ENCODE measurements at places on chromosomes 2 and 18.

DNA sequence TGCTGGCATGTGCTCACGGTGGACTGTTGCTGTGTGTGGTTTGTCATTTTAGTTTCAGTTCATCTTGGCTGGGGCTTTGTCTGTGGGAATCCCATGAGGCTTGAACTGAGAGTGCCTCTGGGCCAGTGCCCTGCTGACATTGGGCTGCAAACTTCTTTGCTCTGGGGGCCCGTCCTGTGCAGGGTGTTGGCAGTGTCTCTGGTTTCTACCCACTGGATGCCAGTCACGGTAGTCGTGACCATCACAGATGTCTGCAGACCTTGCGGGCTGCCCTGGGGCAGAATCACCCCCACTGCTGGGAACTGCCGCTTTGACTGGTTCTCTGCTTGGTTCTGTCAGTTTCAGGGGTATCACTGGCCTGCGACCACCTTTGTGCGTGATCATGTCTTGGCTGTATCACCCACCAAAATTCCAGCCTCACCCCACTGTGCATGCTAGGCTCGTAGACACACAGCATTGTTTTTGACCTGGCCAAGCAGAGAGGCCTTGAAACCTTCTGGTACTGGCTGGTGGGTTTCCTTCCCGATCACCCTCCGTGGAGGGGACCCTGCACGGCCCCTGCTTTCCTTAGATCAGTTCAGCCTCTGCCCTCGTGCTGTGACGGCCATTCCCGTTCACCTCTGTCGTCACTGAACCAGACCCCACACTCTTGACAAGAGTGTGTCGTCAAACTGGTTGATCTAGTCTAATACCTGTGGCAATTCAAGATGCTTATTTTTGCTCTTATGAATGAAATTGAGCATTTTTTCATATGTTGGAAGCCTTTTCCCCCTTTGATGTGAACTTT lies 57.6 kb downstream of the KCNG2 start:
- no peak for DNase-seq

DNA sequence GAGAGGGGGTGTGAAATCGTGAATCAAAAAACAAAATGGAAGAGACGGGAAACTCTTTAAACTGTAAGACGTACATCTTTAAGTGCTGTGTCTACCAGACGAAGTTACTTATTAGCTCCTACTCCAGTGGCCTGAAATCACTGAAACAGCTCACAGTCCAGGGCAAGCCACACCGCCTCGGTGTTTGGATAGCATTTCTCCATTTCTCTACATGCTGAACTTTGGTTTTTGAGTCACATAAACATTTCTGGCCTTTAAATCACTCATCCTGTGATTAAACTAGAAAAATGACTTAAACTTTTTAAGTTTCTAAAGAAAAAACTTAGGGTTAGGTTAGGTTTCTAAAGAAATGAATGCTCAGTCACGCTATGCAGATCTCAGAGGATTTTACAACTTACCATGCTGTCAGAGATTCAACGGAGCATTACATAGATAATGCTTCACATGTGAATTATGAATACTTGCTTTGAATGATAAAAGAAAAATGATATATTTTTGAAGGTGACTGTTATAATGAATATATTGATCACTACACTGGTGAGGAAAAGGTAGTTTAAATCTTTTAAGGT lies 138.4 kb downstream of the MBP start:
- DNase-seq, result no peak

DNA sequence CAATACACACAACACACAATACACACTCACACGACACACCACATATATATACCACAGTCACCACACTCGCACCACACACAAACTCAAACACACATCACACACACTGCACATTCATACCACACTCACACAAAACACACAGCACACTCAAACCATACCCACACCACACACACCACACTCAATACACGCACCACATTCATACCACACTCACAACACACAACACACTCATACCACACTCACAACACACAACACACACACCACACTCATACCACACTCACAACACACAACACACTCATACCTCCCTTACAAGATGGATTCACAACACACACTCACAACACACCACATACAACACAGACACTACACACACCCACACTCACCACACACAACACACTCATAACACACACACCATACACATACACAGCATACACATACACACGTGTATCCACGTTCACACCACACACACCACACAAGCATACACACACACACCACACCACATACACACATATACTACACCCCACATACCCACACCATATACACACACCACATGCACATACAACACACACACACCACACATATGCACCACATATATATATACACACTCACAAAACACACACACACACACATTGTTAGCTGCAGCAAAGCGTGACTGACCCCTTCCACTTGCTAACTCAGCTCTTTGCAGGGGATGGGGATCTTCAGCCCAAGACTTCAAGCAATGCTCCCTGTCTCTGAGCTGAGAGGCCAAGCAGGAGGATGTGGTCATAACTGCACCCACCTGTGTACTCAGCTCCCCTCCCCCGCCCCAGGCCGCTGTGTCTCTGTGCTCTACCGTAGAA lies 59.0 kb downstream of the SDC1 start:
- DNase-seq, result no peak

DNA sequence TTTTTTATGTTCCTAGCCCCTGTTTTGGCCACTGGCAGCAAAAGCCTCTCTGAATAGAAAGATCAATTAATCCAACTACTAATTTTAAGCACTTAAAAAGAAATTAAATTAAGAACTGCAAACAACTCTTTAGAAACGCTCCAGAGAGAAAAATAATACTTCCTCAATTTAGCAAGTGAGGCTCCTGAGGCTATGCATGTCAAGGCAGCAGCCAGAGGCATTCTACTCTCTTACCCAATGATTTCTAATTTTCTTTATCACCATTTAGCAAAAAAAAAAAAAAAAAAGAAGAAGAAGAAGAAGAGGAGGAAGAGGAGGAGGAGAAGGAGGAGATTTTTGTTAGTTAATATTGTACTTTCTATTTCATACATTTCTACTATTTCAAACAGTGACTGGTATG lies 68.5 kb downstream of the TMEM237 start:
- DNase-seq, result no peak

DNA sequence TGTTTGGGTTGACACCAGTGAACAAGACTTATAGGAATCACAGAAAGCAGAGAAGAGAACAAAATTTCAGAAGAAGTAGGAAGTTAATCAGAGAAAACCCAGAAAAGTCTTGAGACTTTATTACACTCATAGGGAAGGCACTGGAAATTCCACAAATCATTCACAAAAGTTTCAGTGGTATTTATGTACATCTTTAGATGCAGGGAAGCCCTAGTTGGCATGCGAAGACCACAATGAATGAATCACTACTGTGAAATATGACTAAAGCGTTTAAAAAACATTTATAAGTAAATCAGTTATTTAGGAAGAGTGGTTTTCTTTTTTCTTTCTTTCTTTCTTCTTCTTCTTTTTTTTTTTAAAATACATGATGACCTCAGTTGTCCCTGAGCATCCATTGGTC lies 105.1 kb downstream of the NUP35 start:
- no peak for DNase-seq

GRCh38 chr2:151206446-151206968 lies 55.2 kb downstream of the RBM43 start:
- no peak for DNase-seq

DNA sequence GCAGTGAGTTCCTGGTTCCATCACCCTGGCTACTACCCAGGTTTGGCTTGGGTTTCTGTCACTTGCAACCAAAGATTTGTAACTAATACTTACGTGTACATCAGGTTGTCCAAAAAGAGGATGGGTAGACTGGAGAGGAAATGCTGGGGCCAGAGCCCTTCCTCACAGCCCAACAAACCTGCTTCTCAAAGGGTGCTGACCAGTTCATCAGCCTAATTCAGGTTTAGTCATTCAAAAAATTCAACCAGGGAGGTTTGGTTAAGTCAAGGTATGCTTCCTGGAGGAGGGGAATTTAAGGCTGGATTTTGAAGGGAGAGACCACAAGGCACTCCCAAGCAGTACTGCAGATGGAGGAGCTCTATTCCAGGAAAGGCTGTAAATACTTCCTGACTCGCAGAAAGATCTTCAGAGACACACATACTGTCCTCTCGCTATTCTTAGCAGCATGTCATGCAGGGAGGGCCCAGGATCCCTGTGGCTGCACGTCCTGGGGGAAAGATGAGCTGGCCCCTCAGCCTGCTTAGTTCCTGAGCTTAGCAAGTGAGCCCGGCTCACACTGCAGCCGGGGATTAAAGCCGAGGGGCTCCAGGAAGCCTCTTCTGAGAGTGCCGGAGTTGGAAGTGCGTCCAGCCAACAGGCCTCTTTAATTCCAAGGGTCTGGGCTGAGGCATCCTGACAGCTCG lies 40.0 kb upstream of the BIN1 start:
- no peak for DNase-seq

DNA sequence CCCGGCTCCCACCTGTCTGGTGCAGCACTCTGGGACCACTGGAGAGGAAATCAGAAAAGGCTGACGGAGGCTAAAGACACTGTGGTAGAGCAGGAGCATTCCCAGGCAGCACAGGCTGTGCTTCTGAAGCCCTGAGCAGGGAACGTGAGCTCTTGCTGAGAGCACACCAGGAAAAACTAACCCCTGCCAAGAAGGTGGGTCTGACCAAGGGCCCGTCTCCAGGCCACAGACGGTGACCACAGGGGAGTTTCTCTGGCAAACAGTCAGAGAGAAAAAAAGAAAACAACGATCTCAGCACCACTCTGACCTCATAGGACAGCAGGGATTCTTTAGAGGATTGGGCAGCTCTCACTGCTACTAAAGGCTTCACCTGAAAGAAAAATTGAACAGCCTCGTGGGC lies 201.4 kb downstream of the AFF3 start:
- no peak for DNase-seq

GRCh38 chr2:3098231-3098630 lies 279.4 kb downstream of the EIPR1 start:
- DNase-seq, result no peak

GRCh38 chr2:696999-697627 lies 19.9 kb upstream of the TMEM18 start:
- no peak for DNase-seq

DNA sequence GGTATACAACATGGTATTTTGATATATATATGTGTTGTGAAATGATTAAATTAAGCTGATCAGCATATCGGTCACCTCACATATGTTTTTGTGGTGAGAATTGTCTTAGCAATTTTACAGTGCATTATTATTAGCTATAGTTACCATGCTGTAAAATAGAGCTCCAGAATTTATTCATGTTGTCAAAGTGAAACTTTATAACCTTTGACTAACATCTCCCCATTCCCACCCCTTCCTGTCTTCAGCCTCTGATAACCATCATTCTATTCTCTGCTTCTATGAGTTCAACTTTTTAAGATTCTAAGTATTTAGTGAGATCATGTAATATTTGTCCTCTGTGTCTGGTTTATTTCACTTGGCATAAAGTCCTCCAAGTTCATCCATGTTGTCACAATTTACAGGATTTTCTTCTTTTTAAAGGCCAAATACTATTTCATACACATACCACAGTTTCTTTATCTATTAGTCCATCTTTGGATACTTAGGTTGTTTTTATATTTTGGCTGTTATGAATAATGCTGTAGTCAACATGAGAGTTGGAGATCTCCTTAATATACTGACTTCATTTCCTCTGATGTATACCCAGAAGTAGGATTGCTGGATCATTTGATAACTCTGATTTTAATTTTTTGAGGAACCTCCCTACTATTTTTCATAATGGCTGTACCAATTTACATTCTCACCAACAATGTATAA lies 30.3 kb downstream of the NCOA1 start:
- no peak for DNase-seq

DNA sequence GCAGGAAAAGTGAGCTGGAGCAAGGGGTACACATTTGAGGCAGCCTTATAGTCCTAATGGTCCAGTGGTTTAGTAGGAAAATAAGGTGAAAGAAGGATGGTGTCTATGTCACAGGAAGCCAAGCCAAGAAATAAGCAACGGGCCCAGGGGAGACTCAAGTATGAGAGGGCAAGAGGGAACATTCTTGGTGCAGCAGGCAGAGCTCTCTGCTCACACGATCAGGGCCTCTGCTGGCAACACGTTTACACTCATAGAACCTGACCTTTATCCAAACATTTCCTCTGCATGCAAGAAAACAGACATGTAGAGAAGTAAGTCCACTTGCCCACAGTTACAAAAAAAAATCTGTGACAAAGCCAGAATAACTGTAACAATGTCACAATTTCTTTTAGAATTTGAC lies 32.6 kb upstream of the LRRC30 start:
- DNase-seq, result no peak

- no peak for DNase-seq
Observed at GRCh38 chr18:45059695-45060094, 379.0 kb downstream of the SETBP1 start.

DNA sequence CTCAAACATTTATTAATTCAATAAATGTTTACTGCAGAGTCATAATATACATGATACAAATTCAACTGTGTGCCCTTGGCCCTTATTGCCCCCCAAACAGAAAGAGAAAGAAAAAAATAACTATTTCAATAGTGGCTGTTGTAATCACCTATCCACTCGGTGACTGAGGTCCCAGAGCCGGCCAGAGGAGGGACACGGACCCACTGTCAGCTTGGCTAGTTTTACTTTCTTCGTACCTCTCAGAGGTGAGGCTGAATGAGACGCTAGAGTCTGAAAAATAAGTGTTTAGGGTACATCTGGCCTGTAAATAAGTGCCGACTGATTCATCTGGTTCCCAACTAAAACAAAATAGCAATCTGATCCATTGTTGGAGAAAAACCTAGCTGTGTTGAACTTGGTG lies 31.3 kb upstream of the FZD7 start:
- DNase-seq, result no peak

DNA sequence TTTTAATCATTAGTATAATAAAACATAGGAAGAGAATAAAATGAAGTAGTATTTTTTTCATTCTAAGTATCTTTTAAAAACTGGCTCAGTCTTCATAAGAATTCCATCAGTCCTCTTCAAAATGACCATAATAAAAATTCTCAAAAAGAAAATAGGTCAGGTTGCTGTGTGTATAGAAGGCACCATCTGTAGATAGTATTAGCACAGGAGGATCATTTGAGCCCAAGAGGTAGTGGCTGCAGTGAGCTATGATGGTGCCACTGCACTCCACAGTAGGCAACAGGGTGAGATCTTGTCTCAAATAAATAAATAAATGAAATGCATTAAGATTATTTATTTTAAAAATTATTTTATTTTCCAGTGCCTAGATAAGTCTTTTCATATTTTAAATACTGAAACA lies 475.8 kb downstream of the ZNF804A start:
- DNase-seq, result no peak

DNA sequence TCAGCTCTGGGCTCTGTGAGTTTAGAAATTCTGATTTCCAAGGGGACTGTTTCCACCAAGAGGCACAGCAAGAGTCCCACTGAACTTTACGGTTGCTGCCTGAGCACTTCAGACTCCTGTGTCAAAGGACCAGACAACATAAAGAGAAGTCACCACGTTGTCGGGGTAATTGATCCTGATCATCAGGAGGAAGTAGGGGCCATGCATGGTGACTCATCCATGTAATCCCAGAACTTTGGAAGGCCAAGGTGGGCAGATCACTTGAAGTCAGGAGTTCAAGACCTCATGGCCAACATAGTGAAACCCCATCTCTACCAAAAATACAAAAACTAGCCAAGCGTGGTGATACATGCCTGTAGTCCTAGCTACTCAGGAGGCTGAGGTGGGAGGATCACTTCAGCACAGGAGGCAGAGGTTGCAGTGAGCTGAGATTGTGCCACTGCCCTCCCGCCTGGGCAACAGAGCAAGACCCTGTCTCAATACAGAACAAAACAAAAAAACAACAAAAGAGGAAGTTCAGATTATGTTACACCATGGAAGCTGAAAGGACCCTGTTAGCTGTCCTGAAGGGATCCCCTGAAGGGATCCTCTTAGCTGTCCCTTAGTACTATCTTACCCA lies 9.4 kb upstream of the ASXL2 start:
- DNase-seq, result no peak

GRCh38 chr2:190875891-190876290 lies 4.7 kb upstream of the GLS start:
- DNase-seq, result no peak

Measured in effector CD8-positive, alpha-beta T cell (primary cell).